NCI-H146 (cell line): ENCODE measurements at places on chromosomes 5 and 9.

DNA sequence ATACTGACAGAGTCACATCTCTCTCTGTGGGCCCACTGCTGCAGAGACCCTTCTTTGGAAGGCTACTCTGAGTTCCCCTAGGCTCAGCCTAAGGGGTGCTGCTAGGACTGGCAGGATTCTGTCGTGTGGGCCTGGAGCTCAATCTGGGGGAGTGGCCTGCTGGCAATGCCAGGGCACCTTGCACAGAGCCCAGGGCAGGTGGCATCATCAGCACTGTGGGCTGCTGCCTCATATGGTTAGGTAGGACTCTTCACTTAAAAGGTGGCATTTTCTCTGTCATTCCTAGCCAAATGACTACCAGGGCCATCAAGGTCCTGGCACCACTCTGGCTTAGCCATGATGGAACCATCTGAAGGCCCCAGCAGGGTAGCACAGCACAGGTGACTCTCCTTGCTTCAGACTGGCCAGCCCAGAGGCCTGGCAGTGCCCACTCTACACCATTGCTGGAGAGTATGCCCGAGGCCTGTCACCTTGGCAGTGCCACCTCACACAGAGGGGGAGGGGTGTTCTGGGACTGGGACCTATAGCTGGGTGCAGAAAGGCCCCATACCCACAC lies 21.9 kb downstream of the PITX1 start:
- DNase-seq: no peak

DNA sequence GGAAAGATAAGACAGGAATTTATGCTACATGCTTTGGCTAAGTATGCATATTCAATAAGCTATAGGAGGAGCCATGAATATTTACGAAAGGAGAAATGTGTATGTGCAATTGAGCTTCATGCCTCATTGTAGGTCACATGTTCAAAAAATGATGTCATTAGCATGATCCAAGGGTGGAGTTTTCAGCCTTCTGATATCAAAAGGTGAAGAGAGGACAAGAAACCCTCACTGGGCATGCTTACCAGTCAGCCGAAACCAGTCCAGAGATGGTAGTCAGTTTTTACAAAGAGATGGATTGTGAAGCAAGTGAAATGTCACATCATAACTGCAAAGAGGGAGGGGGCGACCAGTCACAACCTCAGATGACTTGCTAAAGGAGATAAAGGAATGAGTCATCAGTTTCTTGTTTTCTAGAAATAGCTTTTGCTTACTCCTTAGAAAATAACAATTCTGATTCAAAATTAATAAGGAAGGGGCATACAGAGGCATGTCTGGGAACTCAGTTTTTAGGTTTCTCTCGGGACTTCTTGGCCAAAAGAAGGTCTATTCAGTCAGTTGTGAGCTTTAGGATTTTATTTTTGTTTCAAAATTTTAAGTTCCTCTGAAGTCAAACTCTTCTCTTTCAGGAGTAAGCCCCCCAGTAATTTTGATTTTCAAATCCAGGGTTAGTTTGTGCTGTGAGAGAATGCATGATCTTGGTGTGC lies 1067.8 kb upstream of the EDIL3 start:
- no peak for DNase-seq

GRCh38 chr9:37639109-37639762 lies 11.5 kb upstream of the FRMPD1 start:
- DNase-seq: no peak

GRCh38 chr9:130692321-130692720 lies 1.3 kb upstream of the EXOSC2 start:
- no peak for DNase-seq

GRCh38 chr9:77616191-77616590 lies 31.9 kb downstream of the GNA14 start:
- DNase-seq: no peak

- DNase-seq: no peak
Observed at GRCh38 chr5:88682881-88683361, 200.1 kb downstream of the MEF2C start.

- DNase-seq: no peak
Observed at GRCh38 chr5:118557251-118557661, 431.1 kb downstream of the DTWD2 start.

- DNase-seq: no peak
Observed at GRCh38 chr5:129945028-129945427, 40.8 kb downstream of the CHSY3 start.

DNA sequence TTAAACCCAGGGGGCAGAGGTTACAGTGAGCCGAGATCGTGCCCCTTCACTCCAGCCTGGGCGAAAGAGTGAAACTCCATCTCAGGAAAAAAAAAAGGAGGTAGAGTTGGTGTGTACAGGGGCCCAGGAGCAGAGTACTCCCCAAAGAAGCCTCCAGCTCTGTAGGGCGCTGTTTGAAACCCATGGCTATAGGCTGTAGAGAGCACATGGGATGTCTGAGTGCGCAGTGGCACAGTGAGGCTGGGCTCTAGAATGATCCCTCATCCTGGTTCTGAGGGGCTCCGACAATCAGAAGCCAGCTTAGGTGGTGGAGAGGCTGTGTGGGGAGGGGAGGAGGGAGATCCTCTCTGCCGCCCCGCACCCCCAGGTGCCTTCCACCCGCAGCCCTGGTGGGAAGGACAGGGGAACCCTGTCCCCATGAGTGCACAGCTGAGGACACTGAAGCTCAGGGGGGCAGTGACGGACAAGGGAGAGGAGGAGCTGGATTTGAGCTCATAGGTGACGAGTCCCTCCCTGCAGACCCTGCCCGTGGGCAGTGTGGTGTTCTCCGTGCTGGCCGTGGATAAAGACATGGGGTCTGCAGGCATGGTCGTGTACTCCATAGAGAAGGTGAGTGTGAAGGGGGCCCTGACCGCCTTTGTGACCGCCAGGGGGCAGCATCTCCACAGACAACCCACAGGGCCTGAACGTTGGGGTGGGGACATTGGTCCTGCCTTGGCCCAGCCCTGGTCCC lies 24.6 kb downstream of the CDHR2 start:
- DNase-seq: peak; percentile 46

- no peak for DNase-seq
Observed at GRCh38 chr9:90521811-90522570, 120.6 kb downstream of the DIRAS2 start.
